ENCODE measurements at places on chromosomes 4 and X.

DNA sequence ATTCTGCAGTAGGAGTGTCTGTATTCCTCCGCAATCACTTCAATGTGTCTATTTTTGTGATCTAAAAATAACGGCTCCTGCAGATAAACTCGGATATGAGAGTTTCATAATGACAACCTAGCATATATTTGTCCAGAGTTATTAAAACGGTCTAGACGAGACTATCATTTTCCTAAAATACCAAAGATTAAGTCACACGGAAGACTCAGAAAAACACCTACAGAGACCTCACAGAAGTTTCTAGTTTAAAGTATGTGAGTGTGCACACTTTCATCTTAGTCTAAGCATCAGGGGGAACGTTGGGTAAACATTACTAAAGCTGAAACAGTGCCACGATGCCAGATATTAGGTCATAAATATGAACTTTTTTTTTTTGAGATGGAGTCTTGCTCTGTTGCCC lies 156.9 kb downstream of the AFAP1 start:
- no peak for DNase-seq

- DNase-seq, result peak; percentile 23
Measured at GRCh38 chr4:3047464-3048286, 26.7 kb downstream of the HTT-AS start.

- no peak for DNase-seq
Measured at GRCh38 chrX:149473966-149474365, 31.1 kb downstream of the IDS start.

GRCh38 chr4:153058671-153059060 lies 122.5 kb downstream of the FHDC1 start:
- no peak for DNase-seq

DNA sequence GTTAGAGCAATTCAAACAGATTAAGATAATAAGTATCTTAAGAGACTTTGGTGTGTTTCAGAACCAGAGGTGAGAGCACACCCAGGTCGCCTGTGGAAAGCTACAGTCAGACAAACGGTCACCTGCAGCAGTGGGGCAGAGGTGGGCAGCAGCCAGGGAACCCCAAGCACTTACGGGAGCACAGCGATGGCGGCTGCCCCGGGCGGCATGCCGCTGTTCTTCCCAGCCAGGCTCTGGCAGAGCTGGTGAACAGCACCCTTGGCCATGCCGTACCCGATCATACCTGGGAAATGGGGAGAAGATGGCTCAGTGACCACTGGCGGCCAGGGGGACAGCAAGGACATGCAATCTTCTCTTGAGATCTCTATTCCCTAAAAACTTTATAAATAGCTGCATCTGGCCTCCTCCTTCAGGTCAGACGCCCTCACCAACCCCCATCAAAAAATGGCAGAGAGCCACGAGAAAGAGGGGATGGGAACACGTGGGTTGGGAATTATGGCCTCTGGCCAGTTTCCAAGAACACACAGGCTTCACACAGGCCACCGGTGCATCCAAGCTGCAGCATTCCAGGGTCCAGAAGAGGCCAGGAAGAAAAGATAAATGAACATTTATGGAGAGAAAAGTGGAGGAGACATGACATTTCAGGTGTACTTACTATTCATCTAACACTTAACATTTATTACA lies 19.7 kb downstream of the QDPR start:
- DNase-seq, result peak; percentile 62

DNA sequence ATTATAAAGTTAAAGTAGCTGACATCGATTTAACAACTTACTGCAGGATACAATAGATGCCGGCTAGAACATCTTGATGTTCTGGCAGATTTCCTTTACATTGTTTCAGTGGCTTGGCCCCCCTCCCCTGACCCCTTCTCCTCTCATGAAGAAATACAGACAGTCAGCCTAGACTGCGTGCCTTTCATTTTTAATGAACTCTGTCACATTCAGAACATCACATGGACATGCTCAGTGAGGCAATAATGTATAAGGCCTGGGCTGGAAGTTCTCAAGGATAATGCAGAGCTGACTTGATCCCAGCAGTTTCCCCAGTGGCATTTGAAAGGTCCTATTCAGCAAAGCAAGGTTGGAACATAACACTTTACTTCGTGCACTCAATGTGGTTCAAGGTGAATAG lies 239.2 kb downstream of the ANK2 start:
- DNase-seq, result peak; percentile 62

DNA sequence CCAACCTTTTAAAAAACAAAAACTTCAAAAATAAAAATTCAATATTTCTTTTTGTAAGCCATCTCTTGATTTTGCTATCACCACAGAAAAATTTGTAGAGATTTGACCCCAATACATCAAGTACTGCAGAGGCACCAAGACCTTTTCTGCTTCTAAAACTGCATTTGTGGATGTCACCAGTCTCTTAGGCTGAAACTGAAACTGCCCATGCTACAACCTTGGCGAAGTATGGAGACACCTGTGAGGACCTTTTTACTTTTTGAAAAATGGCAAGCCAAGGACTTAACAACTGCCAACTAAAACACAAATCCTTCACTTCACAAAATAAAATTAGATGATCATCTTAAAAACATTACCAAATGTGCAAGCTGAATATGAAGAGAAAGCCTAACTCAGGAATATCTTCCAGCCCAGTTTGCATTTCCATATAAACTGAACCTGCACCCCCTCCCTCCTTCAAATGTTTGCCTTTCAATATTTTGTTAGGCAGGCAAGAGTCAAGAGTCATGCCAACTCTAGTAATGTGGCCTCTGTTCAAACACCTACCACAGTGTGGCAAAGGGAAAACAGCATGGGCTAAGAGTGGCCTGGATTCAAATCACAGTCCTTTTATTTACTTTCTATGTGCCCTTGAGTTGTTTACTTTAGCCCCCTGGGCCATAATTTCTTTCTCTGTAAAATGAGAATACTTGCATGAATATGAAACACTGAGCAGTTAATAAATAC lies 389.4 kb downstream of the OPHN1 start:
- no peak for DNase-seq

- DNase-seq, result no peak
Measured at GRCh38 chrX:2485789-2486345, 14.9 kb downstream of the DHRSX start.

DNA sequence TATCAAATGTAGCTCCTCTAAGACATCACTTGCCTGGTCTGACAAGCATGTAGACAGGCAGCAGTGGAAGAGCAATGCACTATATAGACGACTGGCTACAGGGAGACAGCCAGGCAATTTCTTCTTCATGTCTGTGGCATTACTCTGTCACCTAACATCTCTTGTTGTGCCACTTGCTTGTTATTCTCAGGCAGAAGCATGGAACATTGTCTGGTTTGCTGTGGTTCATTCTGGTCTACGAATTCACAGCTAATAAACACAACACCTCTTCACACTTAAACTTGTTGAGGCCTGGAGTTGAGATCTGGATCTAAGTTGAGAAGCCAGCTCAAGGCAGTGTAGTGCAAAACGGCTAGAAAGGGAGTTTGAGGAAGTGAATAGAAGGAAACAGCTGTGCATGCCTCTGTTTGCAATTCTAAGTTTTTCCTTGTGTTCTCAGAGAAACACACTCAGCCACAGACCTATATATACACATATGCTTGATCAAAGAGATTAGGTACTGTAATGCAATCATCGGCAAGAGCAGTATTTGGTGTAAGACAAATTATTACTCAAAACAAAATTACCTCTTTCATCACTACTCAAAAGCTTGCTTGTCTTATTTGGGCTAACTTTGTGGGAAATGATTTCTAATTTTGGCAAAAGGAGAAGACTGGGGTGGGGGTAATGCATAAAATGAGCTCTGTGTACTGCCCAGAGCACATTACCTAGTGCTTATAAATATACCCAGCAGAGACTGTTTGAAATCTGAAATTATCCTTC lies 243.8 kb downstream of the PPP3CA start:
- DNase-seq, result no peak

GRCh38 chr4:65046192-65047133 lies 623.8 kb downstream of the EPHA5 start:
- DNase-seq, result no peak

- DNase-seq, result peak; percentile 24
Measured at GRCh38 chr4:130183096-130183495, 1087.1 kb downstream of the C4orf33 start.

DNA sequence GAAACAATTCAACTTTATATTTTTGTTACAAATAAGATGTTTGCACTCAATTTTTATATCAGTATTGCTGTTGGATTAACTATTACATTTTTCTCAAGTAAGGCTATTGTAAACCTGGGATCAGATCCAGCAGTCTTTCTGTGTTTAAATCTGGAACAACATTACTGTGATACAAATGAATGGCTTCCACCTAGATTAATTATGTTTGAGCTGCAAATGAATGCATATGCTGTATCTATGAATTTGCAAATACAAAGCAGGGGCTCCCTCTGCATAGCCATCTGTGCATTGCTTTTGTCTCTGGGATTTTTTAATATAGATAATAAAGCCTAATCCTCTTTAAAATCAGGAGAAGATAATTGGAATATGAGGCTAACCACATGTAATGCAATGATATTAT lies 69.8 kb upstream of the NEIL3 start:
- peak; percentile 17 for DNase-seq

DNA sequence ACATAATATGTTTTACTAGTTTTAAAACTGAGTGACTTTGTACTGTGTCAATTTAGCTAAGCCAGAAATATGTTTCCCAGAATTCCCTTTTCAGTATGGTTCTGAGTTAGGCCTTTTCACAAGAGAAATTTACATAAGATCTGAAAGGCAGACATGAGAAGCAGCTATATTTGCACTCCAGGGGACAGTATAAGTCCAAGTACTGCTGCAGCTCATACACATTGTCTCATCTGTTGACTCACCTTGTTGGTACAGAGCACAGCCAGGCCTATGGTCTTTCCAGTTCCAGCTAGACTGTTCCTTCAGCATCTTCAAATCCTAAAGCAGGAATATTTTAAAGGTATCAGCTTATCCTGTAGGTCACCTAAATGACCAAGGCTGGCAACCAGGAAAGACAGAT lies 53.5 kb downstream of the BMP3 start:
- peak; percentile 50 for DNase-seq

DNA sequence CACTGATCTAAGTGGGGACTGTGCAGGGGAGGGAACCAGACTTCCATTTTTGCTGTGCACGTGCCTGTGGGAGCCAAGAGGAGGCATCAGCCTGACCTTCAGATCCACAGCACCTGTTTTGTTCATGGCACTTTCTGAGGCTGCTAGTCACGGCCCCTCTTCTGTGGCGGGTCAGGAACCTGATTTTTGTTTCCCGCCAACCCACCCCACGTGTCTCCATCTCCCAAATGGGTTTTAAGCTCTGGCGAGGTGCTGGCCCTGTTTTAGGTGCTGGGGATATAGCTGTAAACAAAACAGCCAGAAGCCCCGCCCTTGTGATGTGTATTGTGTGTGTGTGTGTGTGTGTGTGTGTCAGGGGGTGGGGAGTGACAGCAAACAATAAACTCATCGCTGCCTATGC lies 60.4 kb upstream of the GRPEL1 start:
- DNase-seq, result no peak

DNA sequence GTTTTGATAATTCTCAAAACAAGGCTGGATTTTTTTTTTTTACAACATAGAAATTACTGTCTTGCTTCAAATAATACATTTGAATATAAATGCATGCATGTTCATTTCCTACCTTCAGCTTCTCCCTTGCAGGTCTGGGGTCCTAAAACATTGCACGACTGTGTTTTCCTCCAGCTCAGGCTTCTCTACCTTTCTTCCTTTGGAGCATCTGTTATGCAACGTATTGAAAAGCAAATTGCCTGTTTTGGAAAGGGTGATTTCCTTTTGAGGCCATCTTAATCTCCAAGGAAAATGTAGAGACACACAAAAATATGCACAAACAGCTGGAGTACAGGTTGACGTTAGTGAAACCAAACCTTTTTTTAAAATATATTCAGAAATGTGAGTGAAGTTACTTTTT lies 115.6 kb upstream of the TLL1 start:
- DNase-seq, result no peak

DNA sequence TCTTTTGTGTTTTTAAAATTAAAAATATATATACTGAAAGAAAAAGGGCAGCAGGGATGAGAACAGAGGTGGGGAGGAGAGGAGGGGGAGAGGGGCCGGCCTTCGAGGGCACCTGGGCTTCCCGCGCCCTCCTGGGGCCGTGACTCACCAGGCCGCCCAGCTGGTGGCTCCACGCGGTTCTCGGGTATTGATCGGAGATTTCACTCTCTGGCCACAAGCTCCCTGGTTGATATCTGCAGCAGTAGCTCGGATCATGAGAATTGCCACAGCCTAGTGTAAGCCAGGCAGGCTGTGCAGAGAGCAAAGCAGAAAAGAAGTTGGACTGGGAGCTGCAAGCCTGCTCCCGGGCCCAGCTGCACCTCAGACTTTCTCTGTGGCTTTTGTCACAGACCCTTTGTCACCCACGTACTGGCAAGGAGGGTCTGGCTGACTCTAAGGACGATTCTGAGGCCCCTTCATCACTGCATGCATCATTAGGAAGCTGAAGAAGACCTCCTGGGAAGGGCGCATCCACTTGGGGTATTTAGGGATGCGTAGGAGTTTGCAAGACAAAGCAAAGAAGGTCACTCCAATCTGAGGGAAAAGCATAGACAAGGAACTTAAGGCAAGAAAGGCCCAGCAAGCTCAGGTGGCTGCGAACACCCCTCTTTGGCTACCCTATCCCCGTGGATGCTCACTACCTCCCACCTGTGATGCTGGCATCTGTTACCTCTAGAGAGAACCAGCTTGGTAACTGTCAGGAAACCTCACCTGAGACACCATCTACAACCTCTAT lies 71.7 kb downstream of the CPZ start:
- no peak for DNase-seq

All from fibroblast of skin of right quadriceps (primary cell).